ENCODE measurements at places on chromosomes 4 and X.

DNA sequence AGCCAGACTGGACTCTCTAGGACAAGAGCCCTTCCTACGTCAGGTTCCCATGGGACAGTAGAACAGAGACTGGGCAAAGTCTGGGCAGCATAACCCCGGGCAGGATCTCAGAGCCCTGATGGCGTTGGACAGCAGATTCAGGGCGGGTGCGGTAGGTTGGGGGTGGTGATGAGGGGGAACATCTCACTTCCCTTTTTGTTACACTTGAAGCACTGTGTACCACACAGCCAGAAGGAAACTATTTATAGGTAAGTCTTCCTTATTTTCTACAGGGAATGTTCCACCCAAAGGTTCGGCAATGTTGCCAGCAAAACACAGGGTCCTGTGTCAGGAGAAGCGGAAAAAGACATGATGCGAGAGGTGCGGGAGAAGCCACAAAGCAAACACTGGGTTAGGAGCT is 54.3 kb downstream of the TSC22D3 start:
- no peak for DNase-seq

GRCh38 chr4:8058031-8058479 is 100.6 kb downstream of the ABLIM2 start:
- DNase-seq: no peak

- no peak for DNase-seq
Observed at GRCh38 chrX:70336767-70337166, 46.9 kb downstream of the KIF4A start.

DNA sequence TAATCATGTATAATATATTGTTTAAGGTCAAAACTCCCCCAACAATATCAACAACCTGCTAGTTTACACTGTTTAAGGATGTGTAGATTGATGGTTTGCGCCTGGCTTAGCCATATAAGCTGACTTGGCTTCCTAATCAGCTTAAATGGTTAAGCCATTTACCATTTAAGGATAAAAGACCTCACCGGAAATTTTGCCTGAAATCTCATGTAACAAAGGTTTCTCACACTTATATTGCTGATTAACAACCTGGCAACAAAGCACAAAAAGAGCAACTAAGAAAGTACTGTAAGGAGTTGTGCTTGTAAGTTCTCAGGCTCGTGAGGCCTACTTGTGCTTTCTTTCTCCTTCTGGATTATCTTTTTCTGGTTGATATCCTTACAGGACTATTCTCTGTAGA is 485.2 kb downstream of the GABRG1 start:
- DNase-seq: no peak

GRCh38 chrX:124501586-124501985 is 155.2 kb downstream of the SH2D1A start:
- DNase-seq: no peak

GRCh38 chr4:130478406-130478805 is 1382.5 kb downstream of the C4orf33 start:
- DNase-seq: no peak

Measured in stimulated activated CD4-positive, alpha-beta T cell treated with anti-CD3 and anti-CD28 coated beads, TNF-alpha, amount 100 ng/mL, for 48 hours (primary cell).